ENCODE measurements at places on chromosomes 1 and 21.

GRCh38 chr1:78834201-78834741 is 172.3 kb downstream of the ADGRL4 start:
- DNase-seq = no peak

GRCh38 chr1:94947437-94947836 is 20.5 kb upstream of the CNN3 start:
- no peak for DNase-seq

GRCh38 chr1:27365372-27366112 is 1.2 kb downstream of the MAP3K6 start:
- peak; percentile 82 for DNase-seq

DNA sequence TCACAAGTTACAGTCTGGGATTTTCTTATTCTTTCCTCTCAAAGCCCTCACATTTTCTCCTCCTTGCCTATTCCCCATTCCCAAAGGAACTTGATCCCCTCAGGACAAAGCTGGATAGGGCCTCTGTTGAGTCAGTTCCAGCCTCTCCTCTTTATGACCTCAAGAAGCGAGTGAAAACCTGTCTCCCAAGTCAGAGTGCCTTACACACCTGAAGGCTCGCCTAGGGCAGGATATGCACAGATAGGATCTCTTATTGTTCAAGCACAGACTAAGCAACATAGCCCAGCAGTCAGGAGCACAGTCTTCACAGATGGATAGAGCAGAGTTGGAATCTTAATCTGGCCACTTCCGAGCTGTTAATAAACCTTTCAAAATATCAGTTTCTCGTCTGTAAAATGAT is 60.8 kb upstream of the PRRC2C start:
- no peak for DNase-seq

- no peak for DNase-seq
These were observed 1135.9 kb downstream of the KCNT2 start for GRCh38 chr1:195472291-195472690.

- no peak for DNase-seq
These were observed 1.2 kb upstream of the LHX9 start for GRCh38 chr1:197915862-197916499.

All from CD4-positive, alpha-beta T cell (primary cell).